Activated CD8-positive, alpha-beta memory T cell treated with anti-CD3 and anti-CD28 coated beads for 1 hour (primary cell): ENCODE measurements at places on chromosomes 4 and X.

- no peak for DNase-seq
These were observed 180.8 kb downstream of the FRMPD4 start for GRCh38 chrX:12319003-12319519.

DNA sequence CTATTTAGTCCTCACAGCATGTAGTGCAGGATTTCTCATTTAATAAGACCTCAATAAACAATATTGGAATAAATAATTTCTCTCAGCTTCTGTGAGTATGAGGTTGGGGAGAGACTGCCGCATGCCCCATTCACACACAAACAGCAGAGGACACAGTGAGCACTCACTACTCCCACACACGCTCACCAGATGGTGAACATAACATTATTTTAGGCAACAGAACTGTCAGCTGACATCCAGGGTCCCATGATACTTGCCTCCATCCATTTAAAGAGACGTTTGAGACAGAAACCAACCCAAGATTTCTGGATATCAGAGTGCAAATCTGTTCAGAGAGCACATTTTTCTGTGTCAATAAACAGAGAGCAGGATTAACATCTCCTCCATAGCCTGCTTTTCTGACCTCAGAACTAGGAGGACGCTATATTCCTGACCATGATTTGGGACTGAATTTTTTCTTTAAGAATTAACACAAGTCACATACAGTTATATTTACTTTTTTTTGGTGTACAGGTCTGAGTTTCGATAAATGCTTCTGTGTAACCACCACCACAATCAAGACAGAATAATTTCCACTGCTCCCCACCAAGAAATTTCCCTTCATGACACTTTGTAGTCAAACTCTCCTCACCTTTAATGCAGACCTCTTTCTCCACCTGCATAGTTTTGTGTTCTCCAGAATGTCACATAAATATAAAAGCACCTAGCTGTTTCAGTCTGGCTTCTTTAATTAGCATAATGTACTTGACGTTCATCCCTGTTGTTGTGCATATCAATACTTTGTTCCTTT, 16.7 kb downstream of the GPRIN3 start:
- no peak for DNase-seq

DNA sequence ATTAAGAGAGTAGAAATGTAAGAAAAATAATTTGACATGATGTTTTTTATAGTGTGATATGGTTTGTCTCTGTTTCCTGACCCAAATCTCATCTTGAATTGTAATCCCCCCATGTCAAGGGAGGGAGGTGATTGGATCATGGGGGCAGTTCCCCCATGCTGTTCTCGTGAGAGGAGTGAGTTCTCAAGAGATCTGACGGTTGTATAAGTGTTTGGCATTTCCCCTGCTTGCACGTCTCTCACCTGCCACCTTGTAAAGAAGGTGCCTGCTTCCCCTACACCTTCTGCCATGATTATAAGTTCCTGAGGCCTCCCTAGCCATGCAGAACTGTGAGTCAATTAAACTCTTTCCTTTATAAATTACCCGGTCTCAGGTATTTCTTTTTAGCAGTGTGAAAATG, 34.8 kb upstream of the EXOC1L start:
- no peak for DNase-seq

DNA sequence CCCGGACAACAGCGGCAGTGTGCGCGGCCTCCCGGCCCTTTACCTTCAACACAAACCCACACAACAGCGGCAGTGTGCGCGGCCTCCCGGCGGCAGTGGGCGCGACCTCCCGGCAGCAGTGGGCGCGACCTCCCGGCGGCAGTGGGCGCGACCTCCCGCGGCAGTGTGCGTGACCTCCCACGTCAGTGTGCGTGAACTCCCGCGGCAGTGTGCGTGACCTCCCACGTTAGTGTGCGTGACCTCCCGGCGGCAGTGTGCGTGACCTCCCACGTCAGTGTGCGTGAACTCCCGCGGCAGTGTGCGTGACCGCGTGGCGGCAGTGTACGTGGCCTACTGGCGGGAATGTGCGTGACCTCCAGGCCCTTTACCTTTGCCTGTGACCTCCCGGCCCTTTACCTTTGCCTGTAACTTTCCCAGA, 576.6 kb upstream of the FRG1 start:
- DNase-seq, result no peak

- no peak for DNase-seq
These were observed 97.4 kb downstream of the COL4A5 start for GRCh38 chrX:108537005-108537404.

- DNase-seq, result no peak
These were observed 5.7 kb upstream of the GJB1 start for GRCh38 chrX:71217298-71217697.
